ENCODE measurements at places on chromosomes 4 and X.
A peak's percentile ranks its signal among the peaks of the same experiment; 100 is the strongest.

DNA sequence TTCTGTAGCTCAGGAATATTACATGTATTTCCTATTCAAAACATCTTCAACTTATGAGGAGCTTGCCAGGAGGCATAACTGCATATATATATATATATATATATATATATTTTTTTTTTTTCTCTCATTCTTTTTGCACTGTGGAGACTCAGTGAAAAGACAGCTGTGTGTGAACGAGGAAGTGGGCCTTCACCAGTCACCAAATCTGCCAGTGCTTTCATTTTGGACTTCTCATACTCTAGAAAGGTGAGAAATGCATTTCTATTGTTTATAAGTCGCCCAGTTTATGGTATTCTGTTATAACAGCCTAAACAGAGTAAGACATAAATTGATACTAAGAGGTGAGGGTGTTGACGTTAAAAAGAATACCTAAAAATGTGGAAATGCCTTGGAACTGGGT, 710.6 kb downstream of the TRAM1L1 start:
- no peak for DNase-seq

DNA sequence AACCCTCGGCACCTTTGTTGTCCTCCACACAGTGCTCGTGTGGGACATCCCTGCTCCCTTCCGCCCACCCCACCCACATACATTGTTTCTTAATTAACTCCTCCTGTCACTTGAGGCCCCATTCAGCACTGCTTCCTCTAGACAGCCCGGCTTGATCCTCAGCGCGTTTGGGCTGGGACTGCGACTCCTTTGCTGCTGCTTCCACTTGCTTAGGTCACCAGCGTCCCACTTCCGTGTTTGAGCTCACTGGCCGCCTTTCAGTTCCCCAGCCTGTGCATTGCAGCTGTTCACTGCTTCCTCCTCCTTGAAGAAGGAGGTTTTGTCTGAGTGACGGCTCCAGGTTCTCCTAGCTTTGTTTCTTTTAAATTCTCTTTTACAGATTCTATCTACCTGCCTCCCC, 16.1 kb downstream of the RNF4 start:
- DNase-seq = no peak

DNA sequence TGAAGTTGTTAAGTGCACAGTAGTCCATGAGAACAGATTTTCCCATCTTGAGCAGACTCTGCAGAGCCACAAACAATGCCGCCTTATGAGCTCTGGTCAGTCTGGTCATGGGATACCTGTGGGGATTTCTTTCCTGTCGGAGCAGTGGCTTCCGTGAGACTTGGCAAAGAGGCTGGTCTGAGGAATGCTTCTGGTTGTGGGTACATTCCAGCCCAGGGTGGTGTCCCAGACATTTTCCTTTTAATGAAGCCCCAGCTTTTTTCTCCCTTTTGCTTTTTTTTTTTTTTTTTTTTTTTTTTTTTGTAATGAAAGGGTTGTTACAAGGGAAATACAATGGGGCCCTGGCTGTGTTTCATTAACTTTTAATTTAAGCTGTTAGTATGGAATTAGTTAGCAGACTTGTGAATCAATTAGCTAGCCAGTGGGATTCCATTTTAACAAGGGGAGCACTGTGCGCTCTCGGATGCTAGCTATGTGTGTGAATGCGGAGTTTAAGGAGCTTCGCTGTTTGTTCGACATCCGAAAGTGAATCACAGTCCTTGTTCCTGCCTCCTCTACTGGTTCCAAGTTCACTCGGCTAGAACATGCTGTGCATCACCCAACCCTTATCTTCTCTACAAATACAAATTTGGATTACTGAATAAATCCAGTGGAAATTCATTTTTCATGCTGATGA, 225.1 kb downstream of the CBR4 start:
- no peak for DNase-seq

GRCh38 chr4:171582961-171583581, 230.1 kb upstream of the GALNTL6 start:
- no peak for DNase-seq

GRCh38 chrX:69424161-69424560, 80.0 kb upstream of the NALF2 start:
- DNase-seq = no peak

- DNase-seq = no peak
Observed at GRCh38 chr4:138455097-138455496, 212.9 kb upstream of the SLC7A11 start.

- DNase-seq = no peak
Observed at GRCh38 chr4:185591679-185592141, 56.4 kb upstream of the PDLIM3 start.

DNA sequence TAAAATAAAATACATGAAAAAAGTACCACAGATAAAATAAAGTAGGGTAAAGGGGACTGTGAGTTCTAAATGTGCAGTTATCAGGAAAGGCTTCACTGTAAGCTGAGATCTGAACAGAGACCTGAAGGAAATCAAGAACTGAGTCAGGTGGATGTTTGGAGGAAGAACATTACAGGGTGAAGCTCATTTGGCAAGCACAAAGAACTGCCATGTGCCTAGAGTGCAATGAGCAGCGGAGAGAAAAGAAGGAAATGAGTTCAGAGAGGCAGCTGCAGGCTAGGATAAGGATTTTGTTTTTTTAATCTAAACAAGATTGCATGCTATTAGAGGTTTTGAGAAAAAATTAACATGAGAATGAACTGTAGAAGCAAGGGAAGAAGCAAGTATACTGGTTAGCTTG, 373.1 kb downstream of the STPG2 start:
- no peak for DNase-seq

GRCh38 chr4:153045111-153045982, 109.2 kb downstream of the FHDC1 start:
- no peak for DNase-seq

DNA sequence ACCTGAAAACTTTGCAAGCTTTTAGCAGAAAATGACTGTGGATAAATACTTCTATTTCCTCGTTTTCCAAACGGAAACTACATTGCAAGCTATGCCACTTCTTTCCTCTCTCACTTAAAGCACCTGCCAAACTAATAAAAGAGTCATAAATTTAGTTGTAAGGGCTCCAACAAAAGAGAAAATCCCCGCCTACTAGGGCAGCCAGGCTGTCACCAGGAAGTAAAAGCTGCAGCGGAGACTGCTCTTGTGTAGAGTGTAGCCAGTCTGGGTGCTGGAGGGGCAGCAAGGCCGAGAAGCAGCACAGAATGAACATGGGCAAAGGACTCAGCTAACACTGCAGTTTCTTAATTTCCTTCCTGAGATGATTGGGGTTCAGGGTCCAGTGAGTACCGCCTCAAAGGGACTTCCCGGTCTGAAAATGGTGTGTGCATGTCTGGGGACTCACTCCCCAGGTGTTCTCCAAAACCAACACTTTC, 89.3 kb upstream of the MAML3 start:
- DNase-seq = no peak

GRCh38 chr4:36027203-36027602, 217.1 kb downstream of the ARAP2 start:
- no peak for DNase-seq

DNA sequence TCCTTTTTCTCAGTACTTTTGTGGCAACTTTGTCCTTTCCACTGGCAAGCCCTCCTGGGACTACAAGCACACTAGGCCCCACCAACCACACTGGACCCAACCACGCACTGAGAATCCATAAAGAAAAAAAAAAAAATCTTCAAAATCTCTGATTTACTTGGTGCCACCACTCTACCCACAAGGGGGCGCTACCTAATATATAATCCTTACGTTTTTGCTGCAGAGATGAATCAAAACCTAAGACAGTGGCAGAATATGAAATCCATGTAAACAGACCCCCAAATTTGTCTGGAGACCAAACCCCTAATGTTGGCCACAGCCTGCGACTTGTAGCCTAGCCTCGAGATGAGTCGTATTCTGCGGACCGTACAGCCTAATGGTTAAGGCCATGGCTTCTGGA, 63.5 kb upstream of the ARHGAP36 start:
- peak; percentile 1 for DNase-seq

DNA sequence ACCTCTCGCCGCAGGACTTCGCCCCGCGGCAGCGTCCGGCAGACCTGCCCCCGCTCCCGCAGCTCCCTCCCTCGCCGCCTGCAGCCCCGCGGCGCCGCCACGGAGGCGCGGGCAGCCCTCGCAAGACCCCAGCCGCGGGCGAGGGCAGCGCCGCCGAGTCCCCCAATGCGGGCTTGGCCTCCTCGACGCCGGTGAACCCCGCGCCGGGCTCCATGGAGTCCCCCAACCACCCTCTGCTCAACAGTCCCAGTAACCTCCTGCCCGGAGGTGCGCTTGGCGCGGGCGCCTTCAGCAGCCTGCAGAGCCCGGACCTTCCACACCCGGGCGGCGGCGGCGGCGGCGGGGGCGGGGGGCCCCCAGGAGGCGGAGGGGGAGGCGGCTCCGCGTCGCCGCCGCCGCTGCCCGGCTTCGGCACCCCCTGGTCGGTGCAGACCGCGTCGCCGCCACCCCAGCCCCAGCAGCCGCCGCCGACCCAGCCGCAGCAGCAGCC, 1.2 kb downstream of the CPEB2 start:
- DNase-seq = no peak

GRCh38 chrX:106894392-106894909, 8.7 kb downstream of the RIPPLY1 start:
- peak; percentile 5 for DNase-seq

- no peak for DNase-seq
Observed at GRCh38 chr4:127304356-127304755, 328.4 kb upstream of the INTU start.

DNA sequence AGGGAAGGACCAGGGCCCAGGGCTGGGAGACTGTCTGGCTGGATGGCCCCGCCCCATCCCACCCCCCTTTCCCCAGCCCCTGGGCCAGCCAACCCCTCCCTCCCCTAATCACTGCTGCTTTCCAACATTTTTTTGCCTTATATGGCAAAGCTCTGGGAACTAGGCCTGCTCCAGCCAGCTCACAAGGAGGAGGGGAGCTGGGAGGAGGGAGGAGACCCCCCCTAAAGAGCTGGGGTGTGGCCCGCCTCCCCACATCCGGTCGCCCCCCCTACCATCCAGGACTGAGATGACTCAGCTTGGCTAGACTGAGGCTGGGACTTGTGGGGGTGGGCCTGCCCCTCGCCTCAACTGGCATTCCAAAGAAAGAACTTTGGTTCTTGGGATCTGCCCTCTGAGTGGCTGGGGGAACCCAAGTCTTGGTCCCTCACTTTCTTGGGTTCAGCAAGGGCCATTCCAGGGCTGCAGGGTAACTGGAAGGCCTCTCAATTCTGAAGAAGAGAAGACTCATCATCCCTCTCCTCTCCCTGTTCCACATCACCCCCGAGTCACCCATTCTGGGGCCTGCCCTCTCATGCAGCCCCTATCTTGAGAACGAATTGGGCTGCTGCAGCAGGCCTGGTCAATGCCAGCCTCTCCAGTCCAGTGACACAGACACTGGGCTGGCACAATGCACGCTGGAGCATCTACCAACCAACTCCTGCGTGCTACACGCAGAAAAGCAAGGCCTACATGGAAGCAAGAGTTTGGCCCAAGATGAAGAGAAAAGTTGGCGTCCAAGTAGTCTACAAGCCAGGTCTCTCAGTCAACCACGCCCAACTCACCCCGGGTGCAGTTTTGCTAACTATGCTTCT, 4.8 kb downstream of the FLNA start:
- DNase-seq = no peak

Measured in NCI-H1930 (cell line).